Heart left ventricle (tissue), 16 donors: ENCODE measurements at places on chromosomes 16 and 17.
A peak's percentile ranks its signal among the peaks of the same experiment; 100 is the strongest.

- H3K36me3 ChIP-seq = no peaks in the 10 kb centered on the region
- no peak for DNase-seq
- no peak overlapping the region for H3K4me3 ChIP-seq
- no peaks in the 10 kb centered on the region for H3K27me3 ChIP-seq
- peaks cover 14% of the 10 kb centered on the region for H3K4me1 ChIP-seq
Observed at GRCh38 chr16:12507366-12507765, 296.3 kb downstream of the CPPED1 start.

DNA sequence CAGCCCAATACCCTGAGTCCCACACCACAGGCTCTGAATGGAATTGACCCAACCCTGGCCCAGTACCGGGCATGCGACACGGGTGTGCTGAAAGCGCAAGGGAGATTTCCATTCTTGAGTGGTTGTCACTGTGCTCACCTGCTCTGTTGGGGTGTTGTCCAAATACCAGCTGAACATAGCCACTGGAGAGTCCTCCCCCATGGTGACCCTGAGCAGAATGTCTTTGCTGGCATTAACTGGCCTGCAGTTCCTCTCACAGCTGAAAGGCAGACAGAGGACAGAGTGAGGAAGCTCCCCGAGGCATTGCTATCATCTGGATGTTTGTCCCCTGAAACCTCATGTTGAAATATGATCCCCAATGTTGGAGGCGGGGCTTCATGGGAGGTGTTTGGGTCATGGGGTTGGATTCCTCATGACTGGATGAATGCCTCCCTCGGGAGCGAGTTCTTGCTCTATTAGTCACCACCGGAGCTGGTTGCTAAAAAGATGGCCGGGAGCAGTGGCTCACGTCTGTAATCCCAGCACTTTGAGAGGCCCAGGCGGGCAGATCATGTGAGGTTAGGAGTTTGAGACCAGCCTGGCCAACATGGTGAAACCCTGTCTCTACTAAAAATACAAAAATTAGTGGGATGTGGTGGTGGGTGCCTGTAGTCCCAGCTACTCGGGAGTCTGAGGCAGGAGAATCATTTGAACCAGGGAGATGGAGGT is 57.3 kb upstream of the BCO1 start:
- peak; percentile 83 for DNase-seq
- no peaks in the 10 kb centered on the region for H3K36me3 ChIP-seq
- H3K27me3 ChIP-seq = no peaks in the 10 kb centered on the region
- H3K27ac ChIP-seq = peak overlapping the region; percentile 83
- no peaks in the 10 kb centered on the region for H3K4me1 ChIP-seq

- H3K27ac ChIP-seq = peak overlapping the region; percentile 32
- peaks cover 4% of the 10 kb centered on the region for H3K4me1 ChIP-seq
- H3K4me3 ChIP-seq = no peak overlapping the region
- H3K36me3 ChIP-seq = no peaks in the 10 kb centered on the region
- no peak for DNase-seq
Observed at GRCh38 chr17:77609553-77610517, 348.7 kb upstream of the TNRC6C start.

DNA sequence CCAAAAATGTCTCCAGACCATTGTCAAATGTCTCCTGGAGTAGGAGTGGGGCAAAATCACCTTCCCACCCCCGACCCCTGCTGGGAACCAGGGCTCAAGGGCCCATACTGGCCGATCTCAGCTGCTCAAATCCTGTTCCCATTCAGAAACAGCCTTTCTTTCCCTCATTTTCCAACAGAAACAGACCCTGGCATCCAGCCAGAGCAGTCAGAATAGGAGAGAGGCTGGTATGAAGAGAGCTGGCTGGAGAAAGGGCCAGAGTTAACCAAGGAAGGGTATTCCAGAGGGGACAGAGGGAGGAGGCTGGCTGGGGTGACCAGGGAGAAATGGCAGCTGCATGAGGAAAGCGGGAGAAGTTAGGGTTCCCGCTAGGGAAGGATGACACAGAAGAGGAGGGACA is 199.1 kb downstream of the XYLT1 start:
- no peak overlapping the region for H3K27ac ChIP-seq
- no peak overlapping the region for H3K4me3 ChIP-seq
- H3K36me3 ChIP-seq = no peaks in the 10 kb centered on the region
- no peaks in the 10 kb centered on the region for H3K27me3 ChIP-seq

- no peak for DNase-seq
- no peak overlapping the region for H3K4me3 ChIP-seq
Observed at GRCh38 chr16:16008666-16009065, 59.2 kb downstream of the ABCC1 start.

- H3K27ac ChIP-seq = peak overlapping the region; percentile 79
- no peaks in the 10 kb centered on the region for H3K27me3 ChIP-seq
- H3K4me1 ChIP-seq = peaks cover 47% of the 10 kb centered on the region
- DNase-seq = peak; percentile 51
Observed at GRCh38 chr17:29155227-29155965, 24.8 kb downstream of the MYO18A start.

- H3K4me3 ChIP-seq = no peak overlapping the region
- no peaks in the 10 kb centered on the region for H3K36me3 ChIP-seq
- DNase-seq = no peak
- peaks cover 6% of the 10 kb centered on the region for H3K4me1 ChIP-seq
Observed at GRCh38 chr16:77946823-77947222, 75.5 kb upstream of the CLEC3A start.

- peaks cover 36% of the 10 kb centered on the region for H3K4me1 ChIP-seq
- no peak for DNase-seq
- H3K27me3 ChIP-seq = no peaks in the 10 kb centered on the region
- H3K4me3 ChIP-seq = peak overlapping the region; percentile 58
Observed at GRCh38 chr16:88456356-88457292, 3.5 kb downstream of the ZFPM1 start.

DNA sequence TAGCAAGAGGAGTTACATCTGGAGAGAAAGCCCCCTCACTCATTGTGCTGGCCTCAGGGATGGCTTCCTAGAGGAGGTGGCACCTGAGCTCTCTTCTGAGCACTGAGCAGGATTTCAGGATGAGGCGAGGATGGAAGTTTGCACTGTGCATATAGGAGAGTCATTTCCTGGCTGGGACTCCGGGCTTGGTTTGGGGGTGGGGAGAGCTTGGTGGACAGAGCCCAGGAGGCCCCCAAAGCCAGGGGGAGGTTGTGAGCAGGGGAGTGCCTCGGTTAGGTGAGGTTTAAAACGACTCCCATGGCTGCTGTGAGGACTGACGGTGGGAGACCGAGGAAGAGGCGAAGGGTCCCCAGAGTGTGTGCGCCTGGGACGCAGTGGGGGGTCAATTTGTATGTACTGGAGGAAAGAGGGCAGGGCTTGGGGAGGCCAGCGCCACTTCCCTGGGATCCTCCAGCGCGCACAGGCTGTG is 1.2 kb downstream of the CAMKK1 start:
- no peaks in the 10 kb centered on the region for H3K27me3 ChIP-seq
- no peak for DNase-seq
- H3K27ac ChIP-seq = no peak overlapping the region
- peak overlapping the region; percentile 70 for H3K4me3 ChIP-seq
- peaks cover 77% of the 10 kb centered on the region for H3K4me1 ChIP-seq
- no peaks in the 10 kb centered on the region for H3K36me3 ChIP-seq

- no peak for DNase-seq
- no peaks in the 10 kb centered on the region for H3K36me3 ChIP-seq
- peaks cover 3% of the 10 kb centered on the region for H3K4me1 ChIP-seq
- no peak overlapping the region for H3K27ac ChIP-seq
Observed at GRCh38 chr17:71959154-71959553, 161.7 kb upstream of the SOX9 start.

GRCh38 chr17:61393904-61394629 is 5.6 kb upstream of the TBX2 start:
- H3K36me3 ChIP-seq = no peaks in the 10 kb centered on the region
- H3K4me3 ChIP-seq = no peak overlapping the region
- H3K27me3 ChIP-seq = peaks cover 33% of the 10 kb centered on the region
- H3K27ac ChIP-seq = peak overlapping the region; percentile 87

GRCh38 chr17:82301916-82302567 is 15.4 kb downstream of the CD7 start:
- no peak overlapping the region for H3K27ac ChIP-seq
- no peaks in the 10 kb centered on the region for H3K36me3 ChIP-seq
- no peak for DNase-seq
- H3K4me1 ChIP-seq = peaks cover 18% of the 10 kb centered on the region
- H3K27me3 ChIP-seq = no peaks in the 10 kb centered on the region
- no peak overlapping the region for H3K4me3 ChIP-seq

GRCh38 chr17:60941028-60941427 is 263.4 kb downstream of the BCAS3 start:
- H3K4me1 ChIP-seq = no peaks in the 10 kb centered on the region
- peak overlapping the region; percentile 1 for H3K4me3 ChIP-seq
- H3K27ac ChIP-seq = peak overlapping the region; percentile 49
- peak; percentile 62 for DNase-seq
- H3K27me3 ChIP-seq = no peaks in the 10 kb centered on the region
- H3K36me3 ChIP-seq = no peaks in the 10 kb centered on the region

GRCh38 chr17:30550512-30551273 is 73.5 kb downstream of the GOSR1 start:
- H3K4me3 ChIP-seq = no peak overlapping the region
- no peaks in the 10 kb centered on the region for H3K36me3 ChIP-seq
- H3K4me1 ChIP-seq = no peaks in the 10 kb centered on the region
- no peaks in the 10 kb centered on the region for H3K27me3 ChIP-seq
- DNase-seq = no peak

- H3K4me1 ChIP-seq = peaks cover 6% of the 10 kb centered on the region
- no peak overlapping the region for H3K4me3 ChIP-seq
- DNase-seq = peak; percentile 40
- no peak overlapping the region for H3K27ac ChIP-seq
- H3K27me3 ChIP-seq = no peaks in the 10 kb centered on the region
- H3K36me3 ChIP-seq = no peaks in the 10 kb centered on the region
Observed at GRCh38 chr17:9177212-9177611, 155.9 kb downstream of the NTN1 start.

GRCh38 chr16:75916451-75916850 is 190.2 kb upstream of the CPHXL start:
- H3K4me1 ChIP-seq = no peaks in the 10 kb centered on the region
- H3K27ac ChIP-seq = no peak overlapping the region
- DNase-seq = no peak
- no peaks in the 10 kb centered on the region for H3K36me3 ChIP-seq
- H3K4me3 ChIP-seq = no peak overlapping the region

DNA sequence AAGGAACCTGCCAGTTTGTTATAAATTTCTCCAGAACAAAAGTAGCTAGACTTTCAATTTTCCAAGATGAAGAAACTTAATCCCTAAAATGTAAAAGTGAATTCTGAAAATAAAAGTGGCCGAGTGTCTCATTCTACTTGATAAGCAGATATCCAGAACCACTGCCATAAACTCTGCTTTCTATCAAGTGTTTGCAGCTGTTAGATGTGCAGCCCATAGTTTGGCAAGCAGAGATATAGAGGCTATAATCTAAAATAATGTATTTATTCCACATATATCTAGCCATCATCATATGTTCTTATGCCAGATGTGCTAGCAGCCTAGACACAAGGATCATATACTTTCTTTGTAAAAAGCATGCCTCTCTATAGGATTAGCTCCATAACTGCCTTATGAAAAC is 14.7 kb upstream of the FBXL20 start:
- H3K27me3 ChIP-seq = no peaks in the 10 kb centered on the region
- H3K27ac ChIP-seq = no peak overlapping the region
- H3K36me3 ChIP-seq = peaks cover 91% of the 10 kb centered on the region
- no peak for DNase-seq

DNA sequence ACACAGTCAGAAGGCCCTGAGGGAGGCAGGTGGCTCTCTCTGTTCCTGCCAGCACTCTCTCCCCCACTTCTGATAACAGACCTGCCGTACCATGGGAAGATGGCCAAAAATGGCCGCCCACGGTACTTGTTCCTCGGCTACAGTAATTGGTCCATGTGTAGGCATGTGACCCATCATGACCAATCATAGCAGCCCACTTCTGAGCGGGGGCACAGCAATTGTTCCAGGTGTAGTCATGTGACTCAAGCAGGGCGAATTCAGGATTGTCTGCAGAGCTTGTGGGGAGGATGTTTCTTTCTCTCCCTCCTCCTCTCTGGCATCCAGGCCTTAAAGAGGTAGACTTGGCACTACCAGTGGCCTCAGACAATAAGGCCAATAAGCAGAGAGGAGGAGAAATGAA is 250.4 kb downstream of the MRTFB start:
- peaks cover 5% of the 10 kb centered on the region for H3K4me1 ChIP-seq
- no peaks in the 10 kb centered on the region for H3K27me3 ChIP-seq
- no peak overlapping the region for H3K27ac ChIP-seq
- no peaks in the 10 kb centered on the region for H3K36me3 ChIP-seq
- peak; percentile 80 for DNase-seq
- no peak overlapping the region for H3K4me3 ChIP-seq

DNA sequence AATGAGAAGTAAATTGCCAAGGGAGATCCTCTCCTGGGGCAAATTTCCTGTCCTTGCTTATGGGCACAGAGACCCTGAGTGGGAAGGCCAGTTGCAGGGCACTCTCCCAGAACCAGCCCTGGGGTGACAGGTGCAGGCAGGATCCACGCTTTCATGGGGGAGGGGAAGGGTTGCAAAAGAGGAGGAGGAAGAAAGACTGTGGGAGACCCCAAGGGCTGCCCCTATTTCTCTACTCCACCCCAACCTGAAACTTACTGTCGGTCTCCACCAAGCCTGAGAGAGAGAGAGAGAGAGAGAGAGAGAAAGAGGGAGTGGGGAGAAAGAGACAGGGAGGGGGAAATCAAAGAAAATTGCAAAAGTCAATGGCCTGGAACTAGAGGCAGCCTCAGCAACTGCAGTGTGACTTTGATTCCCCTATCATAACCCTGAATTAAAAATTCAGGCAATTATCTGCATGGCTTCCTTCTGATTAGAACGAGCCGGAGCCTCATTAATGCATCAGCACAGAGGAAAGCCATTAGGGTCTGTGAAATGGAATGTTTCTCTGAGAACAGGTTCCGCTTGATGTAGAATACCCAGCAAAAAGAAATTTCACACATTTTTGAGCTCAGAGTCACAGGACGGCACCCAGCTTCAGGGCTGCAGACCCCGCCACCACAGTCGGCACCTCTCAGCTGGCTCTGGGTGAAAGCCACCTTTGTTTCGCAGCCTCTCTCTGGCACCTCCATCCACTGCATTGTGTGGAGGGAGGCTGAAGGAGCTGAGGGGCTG is 45.1 kb upstream of the HNF1B start:
- no peak for DNase-seq
- no peak overlapping the region for H3K4me3 ChIP-seq
- H3K36me3 ChIP-seq = no peaks in the 10 kb centered on the region
- H3K27me3 ChIP-seq = no peaks in the 10 kb centered on the region

GRCh38 chr16:670485-671352 is 2.8 kb downstream of the RHOT2 start:
- H3K36me3 ChIP-seq = peaks cover 43% of the 10 kb centered on the region
- no peaks in the 10 kb centered on the region for H3K27me3 ChIP-seq
- H3K27ac ChIP-seq = no peak overlapping the region
- peaks cover 21% of the 10 kb centered on the region for H3K4me1 ChIP-seq

GRCh38 chr16:54288835-54289241 is 2.3 kb upstream of the IRX3 start:
- H3K4me1 ChIP-seq = peaks cover 10% of the 10 kb centered on the region
- no peak for DNase-seq
- no peaks in the 10 kb centered on the region for H3K27me3 ChIP-seq
- H3K27ac ChIP-seq = no peak overlapping the region

GRCh38 chr16:79757163-79757562 is 156.6 kb upstream of the MAF start:
- no peak overlapping the region for H3K4me3 ChIP-seq
- no peak for DNase-seq
- no peaks in the 10 kb centered on the region for H3K36me3 ChIP-seq
- no peak overlapping the region for H3K27ac ChIP-seq
- no peaks in the 10 kb centered on the region for H3K4me1 ChIP-seq
